ENCODE measurements at places on chromosomes 6 and 20. TPM values are rescaled to one million over a fixed set of nuclear protein-coding genes. Genes with fewer than 3 reads are reported as not detected.
A peak's percentile ranks its signal among the peaks of the same experiment; 100 is the strongest.

GRCh38 chr6:47438481-47439347 is 38.9 kb upstream of the CD2AP start:
- no peak for DNase-seq

DNA sequence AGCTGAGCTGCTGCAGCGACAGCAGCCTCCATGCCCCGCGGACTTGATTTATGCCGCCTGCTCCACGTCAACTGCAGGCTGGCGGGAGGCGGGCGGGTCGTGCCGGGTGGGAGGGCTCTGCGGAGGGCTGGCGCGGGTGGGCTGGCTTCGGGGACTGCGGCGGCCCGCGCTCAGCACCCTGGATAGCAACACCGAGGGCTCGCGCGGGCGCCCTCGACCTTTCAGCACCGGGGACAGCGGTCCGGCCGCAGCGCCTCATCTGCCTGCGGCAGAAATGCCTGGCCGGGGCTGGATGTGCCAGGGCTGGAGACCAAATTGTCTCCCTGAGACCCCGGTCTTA is 792 bp downstream of the SNAP25 start:
- peak; percentile 19 for DNase-seq

DNA sequence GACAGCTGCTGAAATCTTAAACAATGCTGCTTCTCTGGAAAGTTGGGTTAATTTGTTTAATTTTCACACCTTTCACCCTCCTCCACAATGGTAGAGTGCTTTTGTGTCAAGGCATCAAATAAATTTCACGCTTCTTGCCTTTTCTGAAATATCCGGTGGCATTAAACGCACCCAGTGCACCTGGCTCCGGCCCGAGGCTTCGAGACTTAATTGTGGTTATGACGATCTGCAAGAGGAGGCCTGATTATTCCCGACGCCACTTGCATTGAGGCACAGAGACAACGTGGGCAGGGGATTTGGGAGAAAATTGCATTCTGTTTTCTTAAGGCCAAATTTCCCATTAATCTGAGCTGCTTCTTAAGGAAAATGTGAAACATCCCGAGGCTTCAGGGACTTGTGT is 152.2 kb downstream of the CDH4 start:
- DNase-seq: no peak

DNA sequence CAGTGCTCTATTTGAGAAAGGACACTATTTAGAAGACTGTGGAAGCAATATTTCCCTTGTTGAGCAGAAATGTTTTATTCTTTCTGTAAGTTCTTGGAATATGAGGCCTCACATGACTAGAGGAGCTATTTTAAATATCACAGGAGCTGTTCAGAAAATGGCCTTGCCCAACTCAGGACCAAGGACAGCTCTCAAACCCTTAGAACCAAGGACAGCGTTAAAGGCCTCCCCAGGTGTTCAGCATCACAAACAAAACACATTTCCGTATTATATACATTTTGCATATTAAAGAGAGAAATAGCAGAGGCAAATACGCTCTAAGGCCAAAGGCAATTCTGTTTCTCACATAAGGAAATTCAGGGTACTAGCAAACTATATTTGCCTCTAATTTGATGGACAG is 631.4 kb downstream of the CDH26 start:
- DNase-seq: peak; percentile 47

DNA sequence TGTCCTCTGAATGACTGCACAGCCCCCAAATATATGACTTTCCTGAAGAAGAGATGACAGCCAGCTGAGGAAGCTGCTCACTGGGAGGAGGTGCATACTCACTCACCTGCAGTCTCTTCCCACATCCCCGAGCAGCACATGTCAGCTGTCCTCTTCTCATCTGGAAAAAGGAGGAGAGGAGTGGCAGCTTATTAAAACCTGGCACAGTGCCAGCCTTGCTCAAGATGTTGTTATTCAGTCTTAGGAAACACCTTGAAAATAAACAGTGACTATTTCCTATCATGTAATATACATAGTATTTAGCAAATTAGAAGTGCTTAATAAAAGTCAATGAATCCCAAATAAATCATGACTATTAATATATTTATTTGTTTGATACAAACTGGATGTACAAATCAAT is 232.9 kb downstream of the EPM2A start:
- no peak for DNase-seq

- DNase-seq: no peak
These were observed 181.2 kb upstream of the POU3F2 start for GRCh38 chr6:98653179-98653578.

- DNase-seq: no peak
These were observed 75.9 kb downstream of the ERMARD start for GRCh38 chr6:169827290-169827717.

DNA sequence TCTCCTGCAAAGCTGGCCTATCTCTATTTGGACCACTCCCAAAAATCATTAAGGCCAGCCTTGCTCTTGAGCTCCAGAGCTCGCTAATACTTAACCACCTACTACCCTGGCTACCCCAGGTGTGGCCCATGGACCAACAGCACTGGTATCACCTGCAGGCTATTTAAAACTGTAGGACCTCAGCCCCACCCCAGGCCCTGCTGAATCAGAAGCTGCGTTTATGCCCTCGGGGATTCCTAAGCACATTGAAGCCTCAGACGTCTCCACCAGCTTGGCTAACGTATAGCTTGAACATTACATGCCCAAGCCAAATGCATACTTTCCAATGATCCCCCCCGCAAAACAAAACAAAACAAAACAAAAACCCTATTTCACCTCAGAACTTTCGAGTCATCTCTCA is 19.7 kb upstream of the SPAG4 start:
- DNase-seq: no peak

GRCh38 chr6:94698773-94699172 is 878.6 kb upstream of the MANEA start:
- no peak for DNase-seq

DNA sequence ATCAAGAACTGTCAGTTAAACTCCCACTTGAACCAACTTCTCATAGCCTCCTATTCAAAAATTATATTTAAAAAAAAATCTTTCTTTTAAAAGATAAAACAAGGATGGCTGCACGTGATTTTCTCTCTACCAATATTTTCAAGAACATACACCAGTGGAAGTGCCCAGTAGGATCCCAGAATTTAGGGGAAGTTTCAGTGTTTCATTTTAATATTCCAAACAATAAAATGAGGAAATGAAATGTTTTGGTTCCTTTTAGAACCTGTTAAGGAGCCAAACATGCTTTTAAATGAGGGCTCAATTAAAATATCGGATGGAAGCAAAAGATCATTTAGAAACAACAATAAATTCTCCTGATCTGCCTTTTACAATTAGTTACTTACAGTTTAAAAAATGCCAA is 26.4 kb upstream of the PRELID3B start:
- no peak for DNase-seq

DNA sequence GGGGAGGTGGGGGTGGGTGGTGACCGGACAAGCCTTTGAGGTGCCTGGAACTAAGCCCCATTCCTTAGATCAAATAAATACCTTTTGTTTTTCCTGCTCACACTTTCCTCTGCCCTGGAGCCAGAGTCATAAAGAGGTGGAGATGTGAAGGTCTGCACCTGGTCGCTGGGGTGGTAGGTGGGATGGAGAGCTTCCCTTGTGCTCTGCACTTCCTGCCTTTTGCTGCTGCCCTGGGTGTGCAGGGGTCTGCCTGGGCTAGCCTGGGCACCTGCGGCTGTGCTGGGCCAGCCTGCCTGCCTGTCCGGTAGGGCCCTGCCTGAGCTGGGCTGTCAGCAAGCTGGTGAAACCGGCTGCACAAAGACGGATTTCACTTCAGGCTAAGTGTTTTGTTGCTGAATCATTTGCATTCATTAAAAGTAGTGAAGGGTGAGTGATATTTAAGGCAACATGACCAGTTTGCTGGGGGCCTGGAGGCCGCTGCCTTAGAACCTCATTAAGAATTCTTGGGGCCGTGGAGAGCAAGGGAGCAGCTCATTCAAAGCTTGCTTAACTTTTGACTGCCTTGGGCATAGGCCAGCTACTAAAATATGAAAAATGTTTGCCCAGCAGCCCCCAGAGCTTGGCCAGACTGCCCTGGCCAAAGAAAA is 20.5 kb downstream of the PTK7 start:
- DNase-seq: no peak

- no peak for DNase-seq
These were observed 27.8 kb downstream of the CASS4 start for GRCh38 chr20:56439771-56440291.

DNA sequence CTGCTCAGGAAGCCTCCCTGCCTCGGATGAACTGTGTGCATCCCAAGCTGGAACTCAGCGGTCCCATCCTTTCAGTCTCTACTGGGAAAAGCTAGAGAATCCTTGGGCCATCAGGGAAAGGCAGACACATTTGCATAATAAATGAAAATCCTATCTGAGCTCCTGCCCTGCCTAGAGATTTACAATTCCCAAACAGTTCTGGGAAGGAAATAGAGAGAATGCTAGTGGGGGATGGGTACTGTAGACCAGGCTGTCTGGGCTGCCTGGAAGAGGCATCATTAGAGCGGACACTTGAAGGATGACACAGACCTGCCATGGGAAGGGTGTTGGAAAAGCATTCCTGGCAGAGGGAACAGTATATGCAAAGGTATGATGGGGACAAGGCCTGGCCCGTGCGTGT is 44.3 kb downstream of the TFAP2C start:
- no peak for DNase-seq

GRCh38 chr6:48186746-48187145 is 75.7 kb upstream of the PTCHD4 start:
- no peak for DNase-seq

GRCh38 chr6:21377356-21377755 is 216.2 kb upstream of the SOX4 start:
- DNase-seq: no peak

GRCh38 chr6:16058201-16058928 is 70.5 kb upstream of the MYLIP start:
- no peak for DNase-seq

Gene SLC12A5
- 0.52 TPM for polyA plus RNA-seq

Gene NTSR1
- 0.10 TPM for polyA plus RNA-seq

Gene CTAGE9
- polyA plus RNA-seq: 0.10 TPM

Gene HLA-DPA1
- 15.1 TPM for polyA plus RNA-seq

Gene SIGLEC1
- 3.4 TPM for polyA plus RNA-seq

Gene HLA-A
- 98.6 TPM for polyA plus RNA-seq

Gene TNFAIP3
- 15.5 TPM for polyA plus RNA-seq

Gene RRBP1
- 91.5 TPM for polyA plus RNA-seq

Gene L3MBTL1
- 10.4 TPM for polyA plus RNA-seq

Measured in forelimb muscle (tissue), 1 donor.